ENCODE measurements at places on chromosomes 12 and 14.

- no peak for DNase-seq
These were observed 8.7 kb downstream of the KITLG start for GRCh38 chr12:88571543-88571942.

DNA sequence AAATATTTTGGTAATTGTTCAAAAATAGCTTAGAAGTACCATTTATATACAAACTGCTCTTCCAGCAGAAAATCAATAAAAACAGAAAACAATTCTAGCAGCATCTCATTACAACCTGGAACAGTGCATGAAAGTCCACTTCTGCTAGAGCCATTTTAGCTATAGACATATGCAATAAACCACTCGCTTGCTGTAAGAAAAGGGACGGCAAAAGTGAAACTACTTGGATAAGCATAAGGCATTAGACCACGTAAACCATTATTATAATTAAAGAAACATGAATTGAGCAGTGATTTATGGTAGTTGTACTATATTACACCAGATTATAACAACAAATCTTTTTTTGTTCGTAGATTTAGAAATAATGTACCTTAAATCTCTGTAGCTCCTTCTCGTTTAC lies 48.7 kb downstream of the LRIG3 start:
- peak; percentile 34 for DNase-seq

DNA sequence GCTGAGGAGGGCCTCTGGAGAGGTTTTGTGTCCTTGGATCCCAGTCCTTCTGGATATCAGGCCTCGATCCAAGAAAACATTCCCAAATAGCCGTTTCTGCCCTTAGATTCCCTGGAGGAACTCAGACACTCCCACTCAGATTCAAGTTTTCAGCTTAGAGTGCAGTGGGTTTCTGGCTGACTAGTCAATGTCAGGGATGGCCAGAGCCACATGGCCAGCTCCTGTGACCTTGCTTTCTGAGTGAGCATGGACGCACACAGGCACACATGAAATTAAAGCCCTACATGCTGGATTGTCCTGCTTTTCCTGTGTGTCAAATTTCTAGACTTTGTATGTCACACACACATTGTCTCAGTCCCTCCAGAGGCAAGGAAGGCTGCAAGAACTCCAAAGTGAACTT lies 86.2 kb downstream of the TNFAIP2 start:
- no peak for DNase-seq

DNA sequence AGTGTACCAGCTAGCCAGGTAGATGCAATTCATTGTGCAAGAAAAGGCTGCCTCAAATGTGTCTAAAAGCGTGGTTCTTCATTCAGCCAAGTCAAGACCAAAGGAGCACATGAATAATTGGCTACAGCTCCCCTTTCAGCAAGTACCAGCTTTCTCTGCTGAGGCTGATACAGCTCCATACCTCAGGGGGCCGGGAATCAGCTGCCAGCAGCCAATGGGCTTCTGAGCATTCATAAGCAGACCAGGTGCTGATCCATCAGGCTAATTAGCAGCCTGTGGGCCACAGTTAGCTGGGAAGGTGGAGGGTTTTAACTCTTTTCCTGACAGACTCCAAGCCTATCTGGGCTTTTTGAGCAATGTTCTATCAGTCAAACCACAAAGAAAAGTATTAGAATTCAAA lies 264.7 kb downstream of the APAF1 start:
- no peak for DNase-seq

GRCh38 chr12:18139989-18140596 lies 50.1 kb upstream of the RERGL start:
- DNase-seq: no peak

DNA sequence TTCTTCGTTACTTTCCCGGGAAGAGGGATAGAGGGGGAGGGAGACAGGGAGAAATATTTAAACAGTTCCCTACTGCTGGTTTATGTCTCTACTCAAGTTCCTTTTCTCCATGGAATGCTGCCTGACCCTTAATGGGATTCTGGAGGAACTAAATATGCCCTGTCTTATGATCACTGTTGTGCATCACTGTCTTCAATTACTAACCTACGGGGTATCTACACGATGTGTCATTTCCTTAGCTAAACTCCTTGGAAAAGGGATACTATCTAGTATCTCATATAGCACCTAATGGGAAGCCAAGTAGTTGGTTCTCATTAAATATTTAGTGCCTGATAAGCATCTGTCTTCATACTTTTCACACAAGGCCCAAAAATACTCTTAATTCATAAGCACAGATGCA lies 37.5 kb upstream of the FBLN5 start:
- no peak for DNase-seq

DNA sequence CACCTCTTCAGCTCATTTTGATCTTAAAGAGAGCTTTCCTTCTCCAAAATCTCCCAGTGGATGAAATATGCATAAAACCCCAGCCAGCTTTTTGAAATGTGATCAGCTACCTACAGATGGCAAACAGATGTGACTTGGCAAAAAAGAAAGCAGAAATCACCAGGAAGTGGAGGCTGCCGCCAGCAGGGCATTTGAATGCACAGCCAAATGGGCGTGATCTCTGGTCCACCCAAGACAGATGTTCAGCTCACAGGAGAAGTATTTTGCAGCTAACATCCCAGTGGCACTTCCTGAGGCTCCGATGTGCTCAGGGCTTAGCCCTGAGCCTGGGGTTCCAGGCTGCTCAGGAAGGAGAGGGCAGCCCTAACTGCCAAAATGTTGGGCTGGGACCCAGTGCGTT lies 78.3 kb downstream of the LGMN start:
- DNase-seq: peak; percentile 86

DNA sequence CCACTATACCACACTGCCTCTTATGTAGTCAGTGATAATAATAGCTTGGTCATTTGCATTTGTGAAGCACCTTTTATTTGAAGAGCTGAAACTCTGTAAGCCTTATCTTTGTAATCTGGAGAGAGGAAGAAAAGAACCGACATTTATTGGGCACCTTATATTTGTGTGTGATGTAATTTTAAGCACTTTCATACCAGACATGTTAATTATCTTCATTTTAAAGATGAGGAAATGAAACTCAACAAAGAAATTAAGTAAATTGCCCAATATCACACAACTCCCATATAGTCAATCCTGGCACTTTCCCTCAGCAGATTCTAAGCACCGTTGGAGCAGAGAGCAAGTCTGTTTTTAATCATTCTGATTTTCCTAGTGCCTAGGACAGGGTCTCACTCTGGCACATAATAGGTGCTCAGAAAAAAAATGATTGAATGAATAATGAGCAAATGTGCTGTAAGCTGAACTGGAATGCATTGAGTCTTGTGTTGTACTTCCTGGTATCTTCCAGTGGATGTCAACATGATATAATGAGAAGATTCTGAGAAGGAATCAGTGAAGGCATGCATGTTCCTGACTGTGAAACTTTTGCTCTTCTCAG lies 418.9 kb downstream of the ZFP36L1 start:
- no peak for DNase-seq

- peak; percentile 48 for DNase-seq
These were observed 252.3 kb downstream of the EFCAB11 start for GRCh38 chr14:89702073-89702875.

- DNase-seq: no peak
These were observed 17.0 kb downstream of the FGD6 start for GRCh38 chr12:95200128-95200894.

DNA sequence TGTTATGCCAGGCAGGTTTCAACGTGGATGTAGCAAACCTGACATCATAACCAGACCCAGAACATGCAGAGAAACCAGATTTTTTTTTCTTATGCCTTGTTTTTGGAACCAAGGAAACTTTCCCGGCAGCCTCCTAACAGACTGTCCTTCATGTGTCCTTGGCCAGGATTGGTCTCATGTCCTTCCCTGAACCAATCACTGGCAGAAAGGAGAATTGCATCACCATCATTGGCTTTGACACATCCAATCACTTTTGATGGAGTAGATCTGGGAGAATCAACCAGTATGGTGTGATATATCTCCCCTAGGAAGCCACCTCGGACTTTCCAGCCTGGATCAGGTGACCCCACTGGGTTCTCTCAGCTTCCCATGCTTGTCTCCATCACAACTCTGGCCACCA lies 25.6 kb upstream of the WSCD2 start:
- DNase-seq: no peak

GRCh38 chr12:44285321-44285960 lies 449.6 kb downstream of the TMEM117 start:
- DNase-seq: no peak

DNA sequence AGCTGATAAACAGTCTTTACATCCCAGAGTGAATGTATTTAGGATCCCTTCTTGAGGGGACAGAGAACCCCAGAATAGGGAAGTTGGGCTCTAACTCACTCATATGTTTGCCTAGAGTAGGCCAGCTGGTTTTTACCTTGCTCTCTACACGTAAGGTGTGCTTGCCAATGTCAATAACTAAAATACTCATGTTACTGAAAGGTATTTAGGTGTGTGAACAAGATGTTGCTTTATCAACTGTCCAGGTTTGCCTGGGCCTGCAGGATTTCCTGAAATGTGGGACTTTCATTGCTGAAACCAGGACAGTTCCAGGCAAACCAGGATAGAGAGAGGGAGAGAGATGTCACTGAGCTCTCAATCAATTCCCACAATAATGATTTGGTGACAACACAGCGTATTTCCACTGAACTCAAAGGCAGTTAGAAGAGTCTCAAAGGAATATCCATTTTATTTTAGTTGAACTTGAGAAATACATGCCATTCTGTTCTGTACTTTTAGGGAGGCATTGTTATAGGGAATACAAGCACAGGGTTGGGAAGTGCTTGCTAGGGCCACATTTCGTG lies 171.7 kb downstream of the NRXN3 start:
- no peak for DNase-seq

GRCh38 chr14:68938271-68939150 lies 40.6 kb downstream of the ACTN1 start:
- DNase-seq: no peak

DNA sequence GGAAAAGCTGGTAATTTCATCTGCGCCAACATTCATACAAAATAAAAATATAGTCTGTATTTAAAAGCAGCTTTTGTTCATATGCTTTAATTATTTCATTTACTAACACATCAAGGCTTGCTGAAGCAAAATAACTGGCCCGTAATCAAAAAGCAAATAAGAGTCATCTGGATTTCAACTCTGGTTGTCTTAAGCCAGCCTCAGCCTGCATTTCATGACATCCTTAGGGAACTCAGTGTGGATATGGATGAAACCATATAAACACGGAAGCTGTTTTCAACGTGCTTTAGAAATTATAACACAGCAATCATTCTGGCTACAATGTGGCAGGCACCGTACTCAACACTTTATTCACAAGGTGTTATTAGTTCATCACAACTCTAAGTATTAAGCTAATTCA lies 852 bp downstream of the COX16 start:
- DNase-seq: no peak

DNA sequence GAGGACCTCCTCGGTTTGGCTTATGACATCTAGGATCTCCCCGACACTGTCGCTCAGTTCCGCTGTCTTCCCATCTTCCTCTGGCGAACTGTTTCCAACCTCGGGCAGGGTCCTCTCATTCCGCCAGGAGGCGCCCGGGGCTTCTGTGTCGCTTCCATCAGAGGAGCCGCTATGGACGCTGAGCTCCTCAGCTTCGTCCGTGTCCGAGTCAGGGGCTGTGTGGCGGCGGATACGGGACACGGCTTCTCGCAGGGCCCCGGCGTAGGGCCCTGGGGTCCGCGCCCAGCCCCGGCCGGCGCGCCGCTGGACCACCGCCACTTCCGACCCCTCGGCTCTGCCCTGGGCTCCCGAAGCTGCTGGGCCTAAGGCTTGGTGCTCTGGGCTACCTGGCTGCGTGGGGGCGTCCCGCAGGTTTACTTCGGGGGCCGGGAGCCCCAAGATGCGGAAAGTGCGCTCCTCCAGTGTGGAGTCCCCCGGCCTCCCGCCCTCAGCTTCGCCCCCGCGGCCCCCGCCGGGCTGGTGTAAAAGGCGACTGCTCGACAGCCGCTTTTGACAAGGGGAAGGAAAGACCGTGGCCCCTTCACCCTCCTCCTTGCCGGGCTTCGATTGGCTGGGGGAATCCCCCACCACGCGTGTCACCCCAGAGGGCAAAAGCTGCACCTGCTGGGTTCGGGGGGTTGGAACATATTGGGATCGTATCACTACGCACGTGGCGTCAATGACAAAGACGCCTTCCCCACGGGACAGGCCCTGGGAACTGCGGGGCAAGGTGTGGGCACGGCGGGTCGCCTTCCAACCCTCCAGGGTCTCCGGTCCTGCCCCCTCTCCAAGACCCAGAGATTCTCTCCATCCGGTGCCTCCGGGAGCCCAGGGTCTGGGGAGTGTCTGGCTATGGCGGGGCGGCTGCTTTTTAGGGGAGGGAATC lies 2.1 kb downstream of the DDN start:
- no peak for DNase-seq

- peak; percentile 93 for DNase-seq
These were observed 9.5 kb downstream of the EMP1 start for GRCh38 chr12:13205809-13206559.

DNA sequence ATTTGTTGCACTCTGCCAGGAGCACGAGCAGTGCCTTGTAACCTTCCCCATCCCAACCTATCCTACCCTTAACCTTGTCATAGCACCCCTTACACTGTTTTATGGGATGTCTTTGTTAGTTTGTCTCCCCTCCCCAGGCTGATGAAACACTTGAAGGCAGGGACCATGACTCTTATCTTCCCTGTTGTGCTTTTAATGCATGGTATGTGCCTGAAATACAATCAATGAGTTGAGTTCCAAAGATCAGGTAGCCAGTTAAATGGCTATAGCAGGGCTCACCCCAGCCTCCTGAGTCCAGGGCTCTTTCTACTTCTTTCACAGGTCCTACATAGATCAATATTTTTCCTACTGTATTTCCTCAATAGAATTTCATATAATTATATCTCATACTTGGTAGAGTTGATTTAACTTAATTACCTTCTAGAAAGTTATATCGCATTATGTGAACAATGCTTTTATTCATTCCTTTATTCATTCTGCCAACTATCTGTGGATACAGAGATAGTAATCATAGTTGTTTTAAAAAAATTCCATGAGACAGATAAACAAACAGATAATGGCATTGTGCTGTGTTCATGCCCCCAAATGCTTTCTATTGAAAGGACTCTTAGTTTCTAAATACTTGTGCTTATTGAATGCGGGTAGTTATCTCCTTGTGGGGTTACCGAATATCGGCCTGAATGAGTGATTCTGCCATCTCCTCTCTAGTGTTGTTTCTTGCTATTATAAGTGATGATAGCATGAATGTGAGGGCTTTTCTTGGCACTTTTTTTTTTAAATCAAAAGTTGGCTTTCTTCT lies 347.4 kb downstream of the NPAS3 start:
- no peak for DNase-seq

- no peak for DNase-seq
These were observed 41.5 kb upstream of the FBRSL1 start for GRCh38 chr12:132448463-132448820.

- DNase-seq: no peak
These were observed 46.4 kb downstream of the PPM1H start for GRCh38 chr12:62888454-62889110.

GRCh38 chr14:52950410-52950897 lies 396 bp downstream of the FERMT2 start:
- DNase-seq: no peak

DNA sequence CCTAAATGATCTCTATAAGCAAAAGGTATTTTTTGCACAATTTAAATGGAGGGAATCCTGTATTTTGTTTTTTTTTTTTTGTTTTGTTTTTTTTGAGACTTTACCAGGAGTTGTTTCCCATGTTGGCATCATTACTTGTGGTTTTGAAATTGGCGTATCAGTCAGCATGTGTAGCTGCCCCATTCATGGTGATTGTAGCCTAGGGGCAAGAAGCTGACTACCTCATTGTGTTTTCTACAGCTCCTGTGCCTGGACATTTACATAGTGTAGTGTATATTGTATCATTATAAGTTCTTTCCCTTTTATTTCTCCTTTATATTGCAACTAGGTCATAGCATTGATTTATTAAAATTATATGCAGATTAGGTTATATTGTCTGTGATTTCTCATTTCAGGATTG lies 24.5 kb downstream of the SAMD4A start:
- no peak for DNase-seq

GRCh38 chr14:52267501-52268278 lies at the start of gene PTGDR:
PTGDR (plus strand) TSS chr14:52267698; CDS start chr14:52267815, 117 bp downstream.
- DNase-seq: no peak
